Activated CD4-positive, alpha-beta T cell treated with anti-CD3 and anti-CD28 coated beads, Interleukin-10, Interleukin-2, amounts not matched to agents 100 ng/mL and 50 ng/mL, durations not matched to agents 16 hours and 8 hours (primary cell): ENCODE measurements at places on chromosomes 5 and 9.

- DNase-seq: no peak
These were observed 10.3 kb downstream of the B4GALT7 start for GRCh38 chr5:177610131-177610769.

DNA sequence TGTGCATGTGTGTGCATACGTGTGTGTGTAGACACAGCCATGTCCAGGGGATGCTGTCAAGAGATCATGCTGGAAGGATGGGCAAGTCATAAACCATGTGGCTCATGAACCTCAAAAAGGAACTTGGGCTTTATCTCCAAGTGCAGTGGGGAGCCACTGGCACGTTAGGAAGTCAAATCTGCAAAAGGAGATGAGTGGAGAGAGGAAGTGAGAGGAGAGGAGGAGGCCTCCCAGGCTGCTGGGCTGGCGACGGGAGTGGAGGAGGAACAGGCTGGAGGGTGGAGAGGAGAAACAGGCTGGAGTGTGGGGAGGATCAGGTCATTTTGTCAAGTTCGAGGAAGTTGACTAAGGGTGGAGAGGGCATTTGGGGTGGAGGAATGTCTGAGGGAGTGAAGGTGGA lies 29.2 kb upstream of the TIFAB start:
- no peak for DNase-seq

- DNase-seq: peak; percentile 18
These were observed 4.9 kb downstream of the DAPK1 start for GRCh38 chr9:87502391-87503221.

DNA sequence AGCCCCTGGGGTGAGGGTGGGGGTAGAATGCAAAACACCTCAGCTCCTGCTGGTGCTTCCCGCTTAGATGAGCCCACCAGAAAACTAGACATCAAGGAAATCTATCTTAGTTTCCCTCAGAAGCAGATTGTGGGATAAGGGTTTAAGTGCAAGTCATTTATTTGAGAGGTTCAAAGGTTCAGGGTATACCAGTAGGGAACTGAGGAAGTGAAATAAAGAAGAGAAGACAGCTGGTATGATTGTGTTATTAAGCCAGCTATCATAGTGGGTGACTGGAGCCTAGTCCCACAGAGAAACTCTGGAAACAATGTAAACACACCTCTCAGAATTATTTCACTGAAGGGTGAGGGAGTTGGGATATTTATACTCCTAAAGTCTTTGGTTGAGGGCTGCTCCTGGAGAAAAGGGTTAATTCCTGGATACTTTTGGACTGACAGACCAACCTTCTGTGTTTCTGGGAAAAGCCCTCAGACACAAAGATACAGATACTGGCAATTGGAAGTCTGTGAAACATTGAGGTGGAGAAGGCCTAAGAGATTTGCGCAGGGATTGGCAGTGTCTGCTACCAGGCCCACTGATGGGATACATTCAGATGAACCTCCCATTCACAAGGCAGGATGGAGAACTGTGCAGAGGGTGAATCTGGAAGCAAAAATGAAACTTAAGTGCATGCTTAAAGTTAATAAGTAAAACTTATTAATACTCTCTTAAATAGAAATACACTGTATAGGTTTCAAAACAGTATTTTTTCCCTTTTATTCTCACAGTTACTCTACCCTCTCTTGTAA lies 6.4 kb upstream of the DCTN4 start:
- no peak for DNase-seq

GRCh38 chr5:55679556-55679955 lies 32.6 kb downstream of the SLC38A9 start:
- no peak for DNase-seq

DNA sequence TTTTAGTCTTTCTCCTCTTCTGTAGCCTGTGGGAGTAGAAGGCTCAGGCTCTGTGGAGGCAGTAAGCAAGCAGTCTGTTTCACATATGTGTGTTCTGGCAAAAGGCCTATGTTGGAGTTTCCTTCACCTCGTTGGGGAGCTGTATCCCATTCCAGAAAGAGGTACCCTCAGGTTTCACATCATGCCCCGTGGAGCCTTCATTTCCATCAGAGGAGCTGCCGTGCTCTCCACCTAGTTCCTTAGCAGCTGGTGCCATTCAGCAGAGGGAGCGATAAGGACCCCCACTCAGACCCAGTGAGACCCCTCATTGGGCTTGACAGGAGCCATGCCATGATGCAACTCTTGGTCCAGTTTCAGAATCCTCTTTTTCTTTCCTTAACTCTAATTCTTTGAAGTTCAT lies 50.6 kb upstream of the ANGPTL2 start:
- no peak for DNase-seq

DNA sequence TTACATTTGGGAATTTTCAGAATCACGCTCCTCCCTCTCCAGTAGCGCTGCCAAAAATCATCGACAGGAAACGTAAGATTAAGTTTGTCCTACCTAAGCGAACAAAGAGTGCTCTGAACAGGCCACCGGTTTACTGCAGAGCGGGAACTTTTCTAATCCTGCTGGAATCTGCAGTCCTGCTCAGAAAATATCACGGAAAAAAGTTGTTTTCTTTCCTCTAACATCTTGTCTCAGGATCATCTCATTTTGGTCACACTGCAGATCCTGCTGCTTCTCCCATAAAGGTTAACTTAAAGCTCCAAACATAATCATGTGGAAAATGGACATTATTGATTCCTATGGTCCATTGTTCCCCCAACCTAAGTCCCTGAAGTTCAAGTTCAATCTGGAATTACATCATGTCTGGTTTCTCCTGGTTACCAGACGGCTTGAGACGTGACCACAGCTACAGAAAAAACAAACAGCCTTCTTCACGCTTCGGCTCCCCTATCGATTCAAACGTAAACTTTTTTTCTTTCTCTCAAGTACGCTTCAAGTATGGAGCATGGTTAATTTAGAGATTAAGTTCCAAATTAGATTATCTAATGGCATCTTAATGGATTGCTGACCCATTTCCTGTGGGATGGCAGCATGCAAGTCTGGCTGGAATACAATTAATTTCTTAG lies 217.6 kb downstream of the NFIB start:
- no peak for DNase-seq

- DNase-seq: no peak
These were observed 69.8 kb downstream of the RPS6 start for GRCh38 chr9:19310246-19310645.
